ENCODE measurements at places on chromosomes 3 and 15.

GRCh38 chr3:3618623-3619022 is 180.6 kb upstream of the LRRN1 start:
- DNase-seq: no peak

DNA sequence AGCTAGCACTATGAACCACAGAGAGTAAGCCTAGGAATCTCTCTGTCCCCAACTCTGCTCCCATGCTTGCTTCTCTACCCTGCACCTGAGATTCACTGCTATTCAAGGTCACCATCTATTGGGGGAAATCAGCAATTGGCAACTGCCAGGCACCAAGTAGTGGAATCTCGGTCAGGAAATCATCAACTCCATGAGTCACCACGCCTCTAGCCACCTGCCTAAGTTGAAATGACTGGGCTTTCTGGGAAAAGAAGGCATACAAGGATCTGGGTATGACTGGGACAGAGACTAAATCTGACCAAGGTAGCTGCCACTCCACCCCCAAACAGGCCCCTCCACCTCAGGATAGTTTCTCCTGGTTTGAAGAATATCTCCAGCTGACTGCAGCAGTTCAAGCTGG is 464.1 kb upstream of the CBLB start:
- DNase-seq: peak; percentile 68

DNA sequence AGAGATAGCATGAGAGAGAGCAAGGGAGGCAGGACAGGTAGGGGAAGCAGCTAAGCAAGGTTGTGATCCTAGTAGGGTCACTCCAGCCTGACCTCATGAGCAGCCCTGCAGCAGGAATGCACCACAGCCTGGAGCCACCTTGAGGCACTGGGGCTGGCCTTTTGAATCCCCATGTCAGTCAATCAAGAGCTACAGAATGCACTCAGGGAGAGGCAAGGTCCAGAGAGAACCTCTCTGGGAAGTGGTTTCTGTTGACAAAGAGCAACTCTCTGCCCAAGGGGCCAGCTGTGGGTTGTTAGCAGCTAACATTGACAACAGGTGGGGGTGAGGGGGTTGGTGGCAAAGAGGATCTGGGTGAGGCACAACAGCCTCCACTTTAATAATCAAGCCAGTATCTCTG is 54.6 kb downstream of the TRANK1 start:
- no peak for DNase-seq

DNA sequence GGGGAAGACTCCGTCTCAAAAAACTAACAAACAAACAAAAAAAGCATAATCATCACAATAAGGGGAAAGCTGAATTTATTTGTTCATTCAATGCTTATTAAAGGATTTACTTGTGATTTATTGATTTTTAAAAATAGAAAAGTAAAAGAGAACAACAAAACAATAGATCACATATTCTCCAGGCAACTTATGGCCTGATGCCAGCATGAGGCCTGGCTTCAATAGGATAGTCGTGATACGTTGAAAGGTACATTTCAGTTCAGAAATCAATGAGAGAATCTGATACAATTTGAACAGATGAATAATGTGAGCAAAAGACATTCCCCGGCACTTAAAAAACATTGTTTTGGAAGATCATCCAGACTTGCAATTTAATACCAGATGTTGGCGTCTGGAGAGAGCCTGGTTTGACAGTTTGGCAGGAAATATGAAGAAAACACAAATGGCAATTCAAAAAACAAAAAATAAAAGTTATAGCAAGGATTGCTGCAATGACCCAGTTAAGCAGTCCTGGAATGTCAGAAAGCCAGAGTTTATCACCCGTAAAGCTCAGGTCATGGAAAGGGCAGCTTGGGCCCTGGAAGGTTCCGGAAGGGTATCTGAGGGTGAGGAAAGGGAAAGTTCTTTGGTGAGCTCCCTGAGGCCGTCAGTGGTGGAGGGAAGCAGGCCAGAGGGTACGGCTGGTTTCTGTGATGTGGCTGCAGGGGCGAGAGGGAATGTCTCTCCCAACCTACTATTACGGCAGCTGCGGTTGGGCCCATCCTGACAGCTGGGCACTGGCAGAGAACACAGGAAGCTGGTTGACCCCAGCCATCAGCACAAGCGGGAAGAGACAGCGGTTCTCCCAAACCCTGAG is 230.2 kb upstream of the HES1 start:
- DNase-seq: no peak

DNA sequence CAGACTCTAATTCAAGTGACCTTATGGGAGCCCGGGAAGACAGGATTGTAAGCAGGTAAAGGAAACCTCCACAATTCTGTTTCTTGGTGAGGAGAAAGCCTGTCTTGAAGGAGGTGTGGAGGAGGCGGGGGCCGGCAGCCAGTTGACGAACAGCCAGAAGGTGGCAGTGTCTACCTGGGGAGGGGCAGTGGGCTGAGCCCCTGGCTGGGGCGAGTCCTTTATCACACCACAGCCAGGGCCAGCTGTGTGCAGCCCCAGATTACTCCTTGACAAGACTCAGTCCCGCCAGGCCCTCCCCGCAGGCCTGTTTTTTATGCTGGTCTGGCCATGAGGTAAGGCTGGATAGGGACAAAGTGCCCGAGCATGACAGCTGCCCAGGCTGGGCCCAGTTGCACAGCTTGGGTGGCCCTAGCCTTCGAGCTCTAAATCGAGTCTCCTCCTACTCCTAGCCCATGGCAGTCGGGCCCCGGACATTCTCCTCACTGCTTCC is 40.9 kb upstream of the IDH2 start:
- DNase-seq: peak; percentile 63

DNA sequence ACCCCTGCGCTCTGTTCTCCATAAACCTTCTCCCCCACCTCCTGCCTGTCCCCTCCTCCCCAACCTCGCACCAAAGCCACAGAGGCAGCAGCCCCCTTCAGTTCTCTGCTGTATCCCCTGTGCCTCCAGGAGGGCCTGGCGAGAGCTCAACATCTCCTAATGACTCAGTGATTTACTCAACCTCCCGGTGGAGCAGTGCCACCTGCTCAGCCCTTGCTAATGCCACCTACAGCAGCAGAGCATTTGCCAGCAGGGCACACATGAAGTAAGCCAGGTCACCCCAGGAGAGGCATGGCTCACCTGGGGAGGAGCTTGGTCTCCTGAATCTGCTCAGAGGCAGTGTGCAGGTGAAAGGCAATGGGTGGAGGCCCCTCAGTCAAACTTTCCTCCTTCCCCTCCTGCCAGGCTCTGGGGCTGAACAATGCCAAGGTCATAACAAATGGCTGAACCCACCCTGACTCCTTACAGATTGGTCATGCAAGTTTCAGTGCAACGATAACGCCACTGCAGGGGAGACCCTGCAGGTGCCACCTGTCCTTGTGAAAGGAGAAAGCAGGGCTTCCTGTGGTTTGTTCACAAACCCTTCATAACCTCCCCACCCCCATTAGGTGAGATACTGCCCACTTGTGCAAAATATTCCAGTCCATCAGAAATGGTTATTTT is 19.8 kb downstream of the TRPM1 start:
- DNase-seq: peak; percentile 30

DNA sequence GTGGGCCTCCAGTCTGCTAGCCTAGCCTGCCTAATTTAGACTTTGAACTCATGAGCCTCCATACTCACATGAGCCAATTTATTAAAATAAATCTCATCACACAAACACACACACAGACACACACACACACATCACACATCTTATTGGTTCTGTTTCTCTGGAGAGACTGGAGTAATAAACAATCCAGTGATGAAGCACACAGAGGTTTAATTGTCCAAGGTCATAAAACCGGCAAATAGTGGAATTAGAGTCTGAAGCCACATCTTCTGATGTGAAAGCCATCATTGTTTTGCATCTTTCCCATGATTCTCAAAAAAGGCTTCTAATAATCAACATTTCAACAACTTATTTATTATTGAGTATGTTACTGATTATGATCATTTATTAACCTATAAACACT is 249.4 kb upstream of the KCNH8 start:
- DNase-seq: no peak

GRCh38 chr15:70447928-70448698 is 315.2 kb downstream of the UACA start:
- DNase-seq: no peak

- DNase-seq: no peak
These were observed 8.7 kb downstream of the SRP14 start for GRCh38 chr15:40029979-40030893.

DNA sequence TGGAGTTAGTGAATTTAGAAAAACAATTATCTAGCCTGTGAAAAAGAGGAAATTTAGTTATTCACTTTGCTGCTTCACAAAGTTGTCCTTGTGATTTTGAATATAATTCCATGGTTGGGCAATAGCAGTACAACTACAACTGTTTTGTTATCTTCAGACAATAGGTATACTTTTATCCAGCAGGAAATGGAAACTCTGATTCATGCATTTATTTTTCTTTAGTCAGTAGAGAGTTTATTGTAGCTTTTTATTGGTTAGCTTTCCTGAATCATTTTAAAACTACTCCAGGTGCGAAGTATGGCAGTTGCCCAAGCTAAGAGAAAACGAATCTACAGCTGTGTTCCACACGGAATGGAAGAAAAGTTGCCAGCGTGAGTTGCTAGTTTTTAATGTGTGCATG is 80.3 kb downstream of the TM4SF4 start:
- DNase-seq: peak; percentile 80

DNA sequence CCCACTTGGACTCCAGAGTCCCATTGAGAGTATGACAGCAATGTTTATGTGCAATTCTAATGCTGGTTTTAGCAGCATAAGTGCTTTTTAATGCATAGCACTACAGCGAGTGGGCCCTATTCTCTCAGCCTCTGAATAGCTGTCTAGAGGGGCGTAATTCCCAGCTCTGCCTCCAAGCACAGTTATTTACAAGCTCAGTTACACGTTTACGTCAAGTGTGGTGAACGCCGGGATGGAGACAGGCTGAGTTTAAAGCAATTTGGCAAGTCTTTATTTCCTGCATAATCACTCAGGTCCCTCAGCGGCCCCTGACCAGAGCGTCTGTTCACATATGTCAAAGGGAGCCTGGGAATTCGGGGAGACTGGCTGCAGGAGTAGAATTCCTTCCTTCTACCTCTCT is 43.9 kb downstream of the SOX14 start:
- no peak for DNase-seq

- DNase-seq: no peak
These were observed 667.9 kb upstream of the SGO1 start for GRCh38 chr3:20853890-20854289.

GRCh38 chr3:149494022-149494758 is 19.7 kb downstream of the TM4SF4 start:
- no peak for DNase-seq

DNA sequence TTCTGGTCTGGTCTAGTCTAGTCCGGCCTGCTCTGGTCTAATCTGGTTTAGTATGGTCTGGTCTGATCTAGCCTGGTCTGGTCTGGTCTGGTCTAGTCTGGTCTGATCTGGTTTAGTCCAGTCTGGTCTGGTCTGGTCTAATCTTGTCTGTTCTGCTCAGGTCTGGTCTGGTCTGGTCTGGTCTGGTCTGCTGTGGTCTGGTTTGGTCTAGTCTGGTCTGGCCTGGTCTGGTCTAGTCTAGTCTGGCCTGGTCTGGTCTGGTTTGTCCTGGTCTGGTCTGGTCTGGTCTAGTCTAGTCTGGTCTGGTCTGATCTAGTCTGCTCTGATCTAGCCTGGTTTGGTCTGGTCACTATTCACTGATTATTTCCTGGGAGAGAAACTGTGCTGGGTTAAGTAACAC is 84.1 kb upstream of the PRR23E start:
- DNase-seq: no peak

GRCh38 chr3:148528024-148528423 is 169.7 kb upstream of the AGTR1 start:
- no peak for DNase-seq

DNA sequence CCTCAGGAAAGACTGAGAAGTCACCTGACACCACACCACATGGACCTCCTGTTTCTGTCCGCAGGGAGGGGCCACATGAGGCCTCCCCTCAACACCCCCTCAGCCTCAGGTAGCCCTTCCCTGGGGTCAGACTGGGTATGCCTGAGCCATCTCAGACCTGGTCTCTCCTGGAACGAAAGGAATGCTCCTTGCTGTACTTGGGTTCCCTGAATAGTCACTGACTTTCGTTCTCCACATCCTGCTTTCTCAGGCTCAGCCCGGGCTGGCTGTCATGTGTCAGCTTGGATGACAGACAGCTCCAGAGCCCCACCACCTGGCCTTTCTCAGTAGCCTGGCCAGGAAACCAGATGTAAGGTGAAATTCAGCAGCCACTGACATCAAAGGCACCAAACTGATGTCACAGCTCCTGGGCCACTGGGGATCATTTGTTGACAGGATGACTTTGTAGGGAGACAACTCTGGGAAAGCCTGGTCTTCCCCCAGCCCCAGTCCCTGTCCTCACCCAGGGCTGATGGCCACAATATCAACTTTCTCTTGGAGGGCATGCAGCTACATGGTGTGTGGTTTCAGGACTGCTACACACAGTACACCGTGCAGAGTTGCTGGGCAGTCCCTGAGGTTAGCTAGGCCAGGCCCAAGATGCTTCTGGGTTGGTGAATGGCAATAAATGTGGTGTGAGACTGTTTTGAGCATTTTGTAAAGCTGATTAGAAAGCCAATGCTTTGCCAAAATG is 141.4 kb upstream of the MRPS22 start:
- DNase-seq: no peak

DNA sequence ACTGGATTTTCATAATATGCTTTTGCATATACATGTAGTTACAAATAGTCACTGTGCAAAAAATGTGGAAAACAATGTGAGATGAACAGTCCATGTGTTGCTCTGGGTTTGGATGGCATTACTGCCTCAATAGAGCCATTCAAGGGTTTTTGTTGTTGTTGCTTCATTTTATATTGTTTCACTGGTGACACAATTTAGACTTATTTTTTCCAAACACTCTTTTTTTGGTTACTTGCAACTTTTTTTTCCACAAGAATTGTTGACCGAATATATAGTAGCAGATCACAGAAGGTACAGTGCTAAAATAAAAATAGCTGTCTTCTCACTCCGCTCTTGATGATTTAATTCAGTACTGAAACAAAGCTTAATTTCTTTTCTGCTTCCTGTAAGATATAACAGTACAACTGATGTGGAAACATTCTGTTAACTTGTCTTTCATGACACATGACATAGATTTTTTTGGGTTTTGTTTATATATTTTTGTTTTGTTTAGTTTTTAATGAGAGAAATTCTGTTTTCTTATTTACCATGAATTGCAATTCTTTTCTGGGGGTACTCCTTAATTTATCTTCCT is 618.6 kb downstream of the NAALADL2 start:
- no peak for DNase-seq

DNA sequence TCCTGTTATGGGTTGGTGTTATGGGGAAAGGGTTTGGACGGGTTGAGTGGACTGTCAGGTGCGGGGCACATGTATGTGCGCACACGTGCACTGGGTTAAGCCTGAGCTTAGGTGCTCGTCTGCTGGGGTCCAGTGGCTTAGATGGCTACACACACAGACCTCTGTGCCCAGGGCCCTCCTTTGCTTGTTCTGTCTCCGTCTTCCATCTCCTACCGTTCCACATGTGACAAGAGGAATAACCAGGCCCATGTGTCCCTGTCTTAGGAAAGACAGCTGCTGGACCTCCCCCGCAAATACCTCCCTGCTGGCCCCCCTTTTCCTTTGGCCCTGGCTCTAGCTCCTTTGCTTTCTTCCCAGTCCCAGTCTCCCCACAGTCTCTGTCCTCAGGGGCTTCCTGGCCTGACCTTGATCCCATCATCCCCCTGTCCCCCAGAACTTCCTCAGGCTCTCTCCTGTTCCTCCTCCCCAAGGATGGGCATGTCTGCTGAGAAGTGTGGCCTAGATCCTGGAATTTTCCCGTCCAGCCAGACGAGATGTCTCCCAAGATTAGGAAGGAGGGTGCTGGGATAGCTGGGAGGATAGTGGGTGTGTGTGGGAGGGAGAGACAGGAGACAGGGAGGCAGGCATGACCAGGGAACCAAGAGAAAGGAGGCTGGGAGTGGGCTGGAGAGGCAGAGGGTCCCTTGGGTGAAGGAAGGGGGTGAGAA is 797 bp upstream of the THPO start:
- no peak for DNase-seq

GRCh38 chr15:70597056-70597603 is 166.2 kb downstream of the UACA start:
- DNase-seq: no peak
